T-cell (primary cell): ENCODE measurements at places on chromosomes 5 and 9. TPM values are rescaled to one million over a fixed set of nuclear protein-coding genes. Genes with fewer than 3 reads are reported as not detected.

The ORM2 gene
- total RNA-seq, result 2.2 TPM

The KCNV2 gene
- total RNA-seq, result not detected

The ARHGEF39 gene
- 0.12 TPM for total RNA-seq

GRCh38 chr5:156147261-156147943, 179.6 kb upstream of the SGCD start:
- no peak for DNase-seq

GRCh38 chr5:137891849-137892248, 2.6 kb downstream of the PKD2L2 start:
- no peak for DNase-seq

GRCh38 chr5:159392871-159393270, 62.6 kb upstream of the IL12B start:
- no peak for DNase-seq
